Islet precursor cell (in vitro differentiated cells): ENCODE measurements at places on chromosomes 12 and 14.

DNA sequence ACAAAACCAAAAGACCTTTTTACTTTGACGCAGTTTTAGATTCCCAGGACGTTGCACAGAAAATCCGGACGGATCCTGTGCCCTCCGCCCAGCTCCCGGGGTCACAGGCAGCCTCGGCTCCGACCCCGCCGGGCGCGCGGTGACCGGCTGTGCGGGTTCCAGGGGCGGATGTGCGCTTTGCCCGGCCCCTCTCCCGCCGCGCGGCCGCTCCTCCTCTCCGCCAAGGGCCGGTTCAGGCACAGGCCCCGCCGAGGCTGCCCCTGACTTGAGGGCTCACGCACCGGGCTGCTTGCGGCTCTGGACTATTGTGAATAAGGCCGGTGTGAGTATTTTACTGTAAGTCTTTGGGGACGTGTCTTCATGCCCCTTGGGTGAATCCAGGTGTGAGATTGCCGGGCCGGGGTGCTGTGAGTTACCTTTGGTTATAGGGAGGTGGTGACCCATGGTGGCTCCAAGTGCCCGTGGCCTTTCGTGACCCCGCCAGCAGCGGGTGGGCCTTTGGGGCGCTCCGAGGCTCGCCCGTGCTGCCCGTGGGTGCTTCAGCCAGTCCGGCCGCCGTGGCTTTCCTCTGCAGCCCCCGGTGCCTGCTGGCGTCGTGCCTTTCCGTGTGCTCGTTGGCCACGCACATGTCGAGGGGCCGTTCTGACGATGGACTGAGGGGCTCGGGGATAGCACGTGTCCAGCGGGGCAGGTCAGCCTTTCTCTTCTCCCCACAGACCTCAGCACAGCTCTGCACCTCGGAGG, 45.9 kb downstream of the NOC4L start:
- peak; percentile 80 for DNase-seq

DNA sequence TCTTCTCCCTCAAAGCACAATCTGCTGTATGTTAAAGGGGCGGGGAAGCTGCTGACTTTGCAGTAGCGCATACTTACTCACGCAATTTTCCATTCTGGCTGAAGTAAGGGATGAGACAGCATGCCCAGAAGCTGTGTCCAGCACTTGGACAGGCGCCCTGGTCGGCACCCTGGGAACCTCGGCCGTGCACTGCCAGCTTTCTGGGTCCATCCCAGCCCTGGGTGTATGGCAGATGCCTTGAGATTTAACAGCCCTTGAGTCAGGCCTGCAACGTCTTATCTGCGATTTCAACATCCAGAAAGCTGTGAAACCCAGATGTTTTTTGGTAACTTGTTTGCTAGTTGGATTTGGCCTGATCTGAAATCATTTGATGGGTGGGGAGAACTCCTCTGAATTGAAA, 16.1 kb downstream of the EML1 start:
- peak; percentile 66 for DNase-seq

DNA sequence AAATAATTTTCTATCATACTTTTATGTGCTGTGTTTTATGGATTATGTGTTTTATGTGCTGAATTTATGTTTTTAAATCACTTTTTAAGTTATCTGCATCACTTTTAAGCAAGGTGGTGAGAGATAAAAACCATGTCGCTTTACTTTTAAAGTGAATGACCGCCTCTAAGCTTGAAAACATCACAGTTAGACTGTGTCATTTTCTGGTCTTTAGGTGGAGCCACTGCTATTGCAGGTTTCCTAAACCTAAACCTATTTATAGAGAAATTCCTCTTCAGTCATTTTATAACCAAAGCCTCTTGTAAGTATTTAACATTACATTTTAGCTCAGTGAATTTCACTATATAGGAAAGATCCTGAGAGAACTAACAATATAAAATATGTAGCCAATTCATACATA, 21.0 kb upstream of the MDM2 start:
- DNase-seq: no peak

GRCh38 chr12:123960856-123961255, 11.8 kb downstream of the CCDC92 start:
- peak; percentile 37 for DNase-seq

GRCh38 chr12:50005175-50005574, 20.1 kb downstream of the RACGAP1 start:
- no peak for DNase-seq

GRCh38 chr12:91273560-91273959, 90.9 kb upstream of the DCN start:
- DNase-seq: no peak

GRCh38 chr12:56522411-56523193, 982 bp downstream of the RBMS2 start:
- peak; percentile 64 for DNase-seq

DNA sequence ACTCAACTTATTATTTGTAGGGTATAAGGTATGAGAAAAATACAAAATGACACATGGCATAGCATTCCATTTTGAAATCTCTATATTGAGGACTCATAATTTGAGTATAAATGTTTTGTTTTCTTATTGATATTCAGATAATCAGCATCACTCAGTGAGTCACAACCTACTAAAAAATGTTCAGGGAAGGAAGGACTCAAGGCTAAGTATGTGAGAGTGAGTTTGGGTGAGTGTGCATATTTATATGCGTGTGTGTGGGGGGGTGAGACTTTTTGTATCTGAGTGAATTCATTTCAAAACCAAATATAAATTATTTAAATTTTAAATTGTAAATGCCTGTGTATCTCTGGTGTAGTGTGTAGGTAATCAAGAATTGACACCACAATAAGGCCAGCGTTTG, 87.8 kb upstream of the PRKD1 start:
- DNase-seq: no peak

GRCh38 chr12:92141591-92142121, 4.0 kb downstream of the BTG1 start:
- DNase-seq: no peak

DNA sequence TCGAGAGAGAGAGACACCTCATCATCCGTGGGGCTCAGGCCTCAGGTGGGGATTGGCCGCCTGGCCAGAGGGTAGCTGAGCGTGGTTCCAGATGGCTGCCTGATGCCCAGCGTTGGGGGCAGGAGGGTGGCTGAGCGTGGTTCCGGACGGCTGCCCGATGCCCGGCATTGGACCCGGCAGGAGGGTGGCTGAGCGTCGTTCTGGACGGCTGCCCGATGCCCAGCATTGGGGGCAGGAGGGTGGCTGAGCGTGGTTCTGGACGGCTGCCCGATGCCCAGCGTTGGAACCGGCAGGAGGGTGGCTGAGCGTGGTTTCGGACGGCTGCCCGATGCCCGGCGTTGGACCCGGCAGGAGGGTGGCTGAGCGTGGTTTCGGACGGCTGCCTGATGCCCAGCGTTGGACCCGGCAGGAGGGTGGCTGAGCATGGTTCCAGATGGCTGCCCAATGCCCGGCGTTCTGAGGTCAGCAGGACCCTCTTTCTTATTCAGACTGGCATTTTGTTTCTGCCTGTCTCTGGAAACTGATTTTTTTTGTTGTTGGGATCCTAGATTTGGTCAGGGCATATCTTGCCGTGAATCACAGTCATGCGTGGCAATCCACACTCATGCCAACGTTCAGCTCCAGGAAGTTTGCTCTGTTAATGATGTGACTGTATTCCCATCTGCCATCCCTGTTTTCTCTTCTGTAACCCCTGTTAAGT, 40.7 kb downstream of the GALNT9 start:
- DNase-seq: no peak

DNA sequence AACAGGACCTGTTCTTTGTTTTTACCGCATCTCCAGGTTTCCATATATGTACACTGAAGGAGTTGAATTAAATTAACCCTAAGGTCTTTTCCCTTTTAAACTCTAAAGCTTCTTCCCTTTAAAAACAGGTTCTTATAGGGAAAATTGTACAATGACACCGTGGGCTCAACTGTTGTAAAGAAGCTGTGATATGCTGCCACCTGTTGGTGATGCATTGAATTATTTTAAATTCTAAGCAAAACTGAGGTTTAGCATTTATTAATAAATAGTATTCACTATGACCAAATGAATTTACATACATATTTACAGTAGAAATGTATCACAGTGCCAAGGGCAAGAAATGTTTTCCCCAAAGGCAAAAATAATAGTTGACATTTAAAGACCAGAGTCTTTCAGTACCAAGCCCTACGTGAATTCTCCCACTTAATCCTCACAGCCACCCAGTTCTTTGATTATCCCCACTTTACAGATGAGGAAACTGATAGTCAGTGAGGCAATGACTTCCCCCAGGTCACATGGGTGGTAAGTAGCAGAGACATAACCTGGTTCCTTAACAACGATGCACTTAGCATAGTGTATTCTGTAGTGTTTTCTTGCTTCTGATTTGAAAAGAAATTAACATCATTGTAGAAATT, 35.7 kb upstream of the TMEM263 start:
- DNase-seq: no peak

DNA sequence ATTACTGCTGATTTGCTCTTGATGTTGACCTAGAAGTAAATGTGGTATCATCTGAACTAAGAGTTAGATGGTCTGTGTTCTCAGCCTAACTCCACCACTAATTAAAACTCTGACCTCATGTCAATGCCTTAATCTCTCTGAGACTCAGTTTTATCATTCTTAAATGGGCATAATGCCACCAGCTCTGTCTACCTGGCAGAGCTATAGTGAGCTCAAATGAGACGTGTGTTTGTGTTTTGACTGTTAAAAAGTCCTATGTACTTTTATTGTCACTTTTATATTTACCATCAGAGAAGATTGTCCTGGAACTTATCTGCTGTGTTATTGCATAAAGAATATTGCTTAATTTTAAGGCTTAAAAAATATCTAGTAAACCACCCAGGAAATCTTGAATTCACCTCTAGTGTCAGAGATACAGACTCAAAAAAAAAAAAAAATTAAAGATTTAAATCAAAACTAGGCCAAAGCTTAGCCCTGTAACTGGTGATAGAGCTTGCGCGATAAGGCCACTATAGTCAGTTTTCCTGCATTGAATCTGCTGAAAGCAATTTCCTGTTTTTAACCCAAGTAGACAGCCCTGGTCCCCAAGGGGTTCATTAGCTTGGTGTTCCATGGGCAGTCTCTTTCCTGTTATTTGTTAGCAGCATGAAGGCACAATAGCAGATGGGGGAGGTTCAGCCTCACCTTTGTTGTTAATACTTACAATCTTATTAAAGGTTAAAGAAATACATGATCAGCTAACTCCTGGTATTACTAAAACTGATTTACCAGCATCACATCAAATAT, 261.8 kb downstream of the ATP23 start:
- no peak for DNase-seq

DNA sequence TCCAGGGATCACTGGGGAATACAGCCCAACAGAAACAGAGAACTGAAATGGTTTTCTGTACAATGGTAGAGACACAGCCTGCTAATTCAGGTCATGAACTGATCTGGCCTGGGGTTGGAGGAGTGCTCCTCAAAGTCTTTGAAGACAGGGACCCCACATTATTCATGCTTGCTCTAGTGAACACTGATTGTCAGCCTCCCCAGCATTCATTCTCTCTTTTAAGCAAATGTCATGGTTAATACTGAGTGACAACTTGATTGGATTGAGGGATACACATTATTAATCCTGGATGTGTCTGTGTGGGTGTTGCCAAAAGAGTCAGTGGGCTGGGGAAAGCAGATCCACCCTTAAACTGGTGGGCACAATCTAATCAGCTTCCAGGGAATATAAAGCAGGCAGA, 288.4 kb upstream of the NOS1 start:
- peak; percentile 17 for DNase-seq

DNA sequence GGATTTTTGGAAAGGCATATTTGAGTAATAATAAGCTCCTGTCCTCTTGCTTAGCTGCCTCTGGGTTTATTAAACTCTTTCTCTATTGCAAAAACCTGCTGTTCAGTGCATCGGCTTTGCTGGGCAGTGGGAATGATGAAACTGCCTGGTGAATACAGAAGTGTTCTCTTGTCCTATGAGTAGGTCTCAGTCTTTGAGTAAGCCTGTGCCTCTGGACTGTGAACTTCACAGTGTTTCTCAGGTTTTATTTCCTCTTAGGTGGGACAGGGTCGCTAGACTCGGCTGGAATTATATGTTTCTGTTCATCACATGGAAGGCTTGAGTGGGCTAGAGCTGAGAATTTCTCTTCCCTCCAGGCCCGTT, 46.4 kb downstream of the CRADD start:
- DNase-seq: no peak

- peak; percentile 37 for DNase-seq
Measured at GRCh38 chr14:23443411-23443812, 8.0 kb upstream of the MYH7 start.

DNA sequence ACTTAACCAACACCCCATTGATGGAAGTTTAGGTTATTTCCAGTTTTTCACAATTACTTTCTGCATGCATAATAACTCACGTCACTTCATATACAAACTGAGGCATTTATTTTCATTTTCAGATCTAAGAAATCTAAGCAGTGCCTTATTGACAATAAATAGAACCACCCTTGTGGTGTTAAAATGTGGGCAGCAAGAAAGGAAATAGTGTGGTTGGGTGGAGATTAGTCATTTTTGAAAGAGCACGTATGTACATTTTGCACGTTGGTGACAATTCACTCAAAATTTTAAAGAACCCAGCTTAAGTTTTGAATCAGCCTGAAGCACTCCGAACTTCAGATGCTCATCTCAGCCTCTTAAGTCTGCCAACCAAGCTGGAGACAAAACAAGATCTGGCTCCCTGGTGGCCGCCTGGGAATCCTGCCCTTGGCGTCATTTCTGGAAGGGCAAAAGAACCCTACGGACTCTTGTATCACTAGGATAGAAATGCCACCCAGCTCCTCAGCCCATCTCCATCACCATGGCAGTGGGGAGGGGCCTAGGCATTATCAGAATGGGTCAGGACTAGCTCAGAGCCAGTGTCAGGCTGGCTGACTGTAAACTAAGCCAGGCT, 89.5 kb upstream of the BCL2L14 start:
- no peak for DNase-seq
